ENCODE measurements at places on chromosomes 6 and 20. TPM values are rescaled to one million over a fixed set of nuclear protein-coding genes. Genes with fewer than 3 reads are reported as not detected.

DNA sequence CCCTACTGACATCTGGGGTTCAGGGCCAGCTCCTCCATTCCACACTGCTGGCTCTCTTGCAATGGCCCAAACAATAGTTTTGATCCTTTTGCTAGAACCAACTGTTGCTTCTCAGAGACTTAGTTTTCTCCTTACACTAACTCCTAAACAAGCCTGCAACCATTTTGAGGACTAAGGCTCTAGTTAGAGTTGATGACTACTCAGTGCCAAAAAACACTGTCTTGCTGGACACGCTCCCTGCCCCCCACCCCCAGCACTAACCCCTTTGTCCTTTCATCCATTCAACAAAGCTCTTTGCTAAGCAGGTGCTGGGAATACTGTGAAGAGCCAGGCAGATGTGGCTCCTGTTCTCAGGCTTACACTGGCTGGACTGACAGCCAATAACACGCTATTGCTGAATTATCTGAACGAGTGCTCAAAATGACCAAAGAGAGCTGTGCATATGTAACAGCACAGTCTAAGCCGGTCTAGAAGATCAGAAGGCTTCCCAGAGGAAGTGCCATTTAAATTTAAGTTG lies 17.6 kb downstream of the GCLC start:
- DNase-seq: no peak

The TBXT gene
- total RNA-seq: not detected

GRCh38 chr6:34334796-34335416 lies 57.6 kb downstream of the NUDT3 start:
- DNase-seq: no peak

- DNase-seq: no peak
Measured at GRCh38 chr6:106146852-106147351, 60.8 kb downstream of the PRDM1 start.

DNA sequence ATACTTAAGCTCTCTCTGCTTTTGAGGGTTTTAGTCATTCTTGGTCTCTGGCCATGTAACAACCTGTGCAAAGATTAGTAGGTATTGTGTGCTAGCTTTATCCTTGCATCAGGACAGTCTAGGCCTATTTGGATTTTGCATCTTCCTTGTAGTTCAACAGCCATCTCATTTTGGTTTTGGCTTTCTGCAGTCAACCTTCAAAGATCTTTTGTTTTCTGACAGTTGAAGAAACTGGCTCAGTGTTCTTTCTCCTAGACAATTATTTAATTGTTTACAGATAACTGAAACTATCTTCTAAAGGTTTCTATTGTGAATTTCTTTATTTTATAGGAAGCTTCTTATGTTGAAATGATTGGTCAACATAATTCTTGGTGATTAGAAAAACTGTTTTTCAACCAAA lies 307.5 kb downstream of the CDKAL1 start:
- DNase-seq: no peak

The RIMS4 gene
- not detected for total RNA-seq

The SCUBE3 gene
- total RNA-seq: not detected

The GNRH2 gene
- total RNA-seq: 8.0 TPM

DNA sequence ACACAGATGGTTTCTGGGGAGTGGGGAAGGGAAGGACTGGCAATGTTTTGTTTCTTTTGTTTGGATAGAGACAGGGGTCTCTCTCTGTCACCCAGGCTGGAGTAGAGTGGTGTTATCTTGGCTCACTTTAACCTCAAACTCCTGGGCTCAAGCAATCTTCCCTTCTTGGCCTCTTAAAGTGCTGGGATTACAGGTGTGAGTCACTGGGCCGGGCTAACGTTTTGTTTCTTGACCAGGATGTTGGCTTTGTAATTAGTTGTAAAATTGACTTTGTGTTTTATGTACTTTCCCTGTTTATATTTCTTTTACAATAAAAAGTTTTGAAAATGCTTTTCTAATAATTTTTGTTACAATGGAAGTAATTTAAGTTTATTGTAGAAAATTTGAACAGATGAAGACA lies 10.9 kb downstream of the SPATS1 start:
- no peak for DNase-seq

GRCh38 chr6:132703936-132704335 lies 9.9 kb downstream of the VNN1 start:
- DNase-seq: no peak

The SLC32A1 gene
- total RNA-seq: not detected

- no peak for DNase-seq
Measured at GRCh38 chr6:6217855-6218758, 102.4 kb downstream of the F13A1 start.

The CST5 gene
- total RNA-seq: not detected

DNA sequence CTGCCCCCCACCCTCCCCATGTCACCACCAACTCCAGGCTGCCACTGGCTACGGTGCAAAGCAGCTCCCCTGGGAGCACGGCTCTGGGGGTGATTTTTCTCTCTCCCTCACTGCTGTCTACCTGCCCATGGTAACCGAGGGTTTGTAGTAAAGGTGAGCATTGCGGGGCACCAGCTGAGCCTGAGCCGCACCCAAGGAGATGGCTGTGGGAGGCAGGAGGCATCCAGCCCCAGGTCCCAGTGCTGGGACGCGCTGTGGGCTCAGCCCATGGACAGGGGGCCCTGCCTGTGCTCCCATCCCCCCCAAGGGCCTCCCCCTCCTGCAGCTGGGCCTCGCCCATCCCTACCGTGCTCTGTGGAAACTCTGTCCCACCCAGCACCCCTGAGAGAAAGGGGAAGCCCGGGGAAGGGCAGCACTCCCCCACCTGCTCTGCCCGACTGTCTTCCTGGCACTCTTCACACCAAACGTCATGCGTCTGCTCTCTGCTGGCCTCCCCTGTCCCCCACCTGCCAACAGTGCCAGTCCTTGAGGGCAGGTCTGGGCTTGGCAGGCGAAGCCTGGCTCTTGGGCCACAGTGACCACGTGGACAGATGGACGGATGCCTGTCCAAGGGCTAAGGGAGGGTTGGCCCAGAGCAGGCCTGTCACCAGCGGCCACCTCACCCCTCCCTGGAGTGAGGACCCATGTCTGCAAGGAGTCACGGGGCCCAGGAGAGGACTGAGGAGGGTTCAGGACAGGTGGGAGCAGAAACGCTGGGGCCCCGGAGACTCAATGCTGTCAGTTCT lies 3.8 kb upstream of the CHRNA4 start:
- DNase-seq: no peak

The ASXL1 gene
- total RNA-seq: 129 TPM

The HEY2 gene
- total RNA-seq: not detected

The COL9A1 gene
- total RNA-seq: not detected

The TRAM2 gene
- total RNA-seq: 3.6 TPM

The MCHR2 gene
- total RNA-seq: not detected

- DNase-seq: no peak
Measured at GRCh38 chr6:36432151-36432671, 10.4 kb downstream of the PXT1 start.

- DNase-seq: no peak
Measured at GRCh38 chr6:107578642-107579341, 88.9 kb downstream of the SOBP start.

GRCh38 chr6:75301088-75301487 lies 16.5 kb upstream of the TMEM30A start:
- DNase-seq: no peak

The THBS2 gene
- not detected for total RNA-seq

GRCh38 chr20:35404614-35405259 lies 7.0 kb downstream of the UQCC1 start:
- no peak for DNase-seq

GRCh38 chr6:89613790-89614189 lies 24.8 kb downstream of the LYRM2 start:
- no peak for DNase-seq

- no peak for DNase-seq
Measured at GRCh38 chr6:21772884-21773575, 179.5 kb downstream of the SOX4 start.

DNA sequence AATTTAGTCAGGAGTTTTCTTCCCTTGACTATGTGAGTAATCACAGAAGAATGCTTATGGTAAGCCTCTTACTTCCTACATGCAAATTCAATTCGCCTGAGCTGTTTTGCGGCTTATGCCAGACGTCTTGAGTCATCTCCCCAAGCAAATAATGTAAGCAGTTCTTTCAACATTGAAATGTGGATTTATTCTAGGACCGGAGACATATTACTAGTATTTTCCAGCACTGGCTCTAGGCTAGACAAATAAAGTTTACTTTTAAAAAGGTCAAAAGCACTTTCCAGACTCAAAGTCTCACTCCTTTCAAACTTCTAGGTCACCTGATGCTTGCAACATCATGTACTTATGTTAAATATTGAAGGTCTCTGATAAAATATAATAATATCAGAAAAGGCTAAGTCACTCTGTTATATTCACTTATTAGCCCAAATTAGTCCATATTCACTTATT lies 38.1 kb upstream of the NOX3 start:
- DNase-seq: peak; percentile 52

GRCh38 chr6:145147981-145148749 lies 587.2 kb downstream of the EPM2A start:
- DNase-seq: no peak

The UFL1 gene
- total RNA-seq: 28.0 TPM

DNA sequence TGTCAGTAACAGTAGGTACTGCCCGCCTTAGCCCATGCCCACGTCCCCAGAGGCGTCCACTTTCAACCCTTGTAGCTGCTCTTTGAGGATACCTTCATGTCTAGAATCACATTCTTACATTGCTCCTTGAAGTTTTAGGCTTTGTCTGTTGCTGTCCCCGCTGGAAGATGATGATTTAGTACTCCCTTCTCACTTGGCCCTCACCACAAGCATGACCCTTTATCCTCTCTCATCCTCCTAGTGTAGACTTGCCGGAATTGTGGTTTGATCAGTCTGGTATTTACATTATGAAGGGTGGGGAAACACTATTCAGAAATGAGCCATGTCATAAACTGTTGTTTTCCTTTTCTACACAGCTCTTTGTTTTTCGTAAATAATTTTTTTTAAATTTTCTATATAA lies 87.4 kb downstream of the ARID1B start:
- DNase-seq: no peak

The DEFB132 gene
- total RNA-seq: not detected

GRCh38 chr6:134081506-134081905 lies 29.1 kb upstream of the SLC2A12 start:
- DNase-seq: no peak

The PDE10A gene
- total RNA-seq: not detected

GRCh38 chr20:17014756-17015366 lies 212.0 kb upstream of the PCSK2 start:
- no peak for DNase-seq

- peak; percentile 100 for DNase-seq
Measured at GRCh38 chr6:41072836-41073202, at the start of gene NFYA. NFYA (plus strand) TSS chr6:41072974; CDS start chr6:41079090, 6,116 bp downstream.

The ULBP1 gene
- total RNA-seq: 5.0 TPM

DNA sequence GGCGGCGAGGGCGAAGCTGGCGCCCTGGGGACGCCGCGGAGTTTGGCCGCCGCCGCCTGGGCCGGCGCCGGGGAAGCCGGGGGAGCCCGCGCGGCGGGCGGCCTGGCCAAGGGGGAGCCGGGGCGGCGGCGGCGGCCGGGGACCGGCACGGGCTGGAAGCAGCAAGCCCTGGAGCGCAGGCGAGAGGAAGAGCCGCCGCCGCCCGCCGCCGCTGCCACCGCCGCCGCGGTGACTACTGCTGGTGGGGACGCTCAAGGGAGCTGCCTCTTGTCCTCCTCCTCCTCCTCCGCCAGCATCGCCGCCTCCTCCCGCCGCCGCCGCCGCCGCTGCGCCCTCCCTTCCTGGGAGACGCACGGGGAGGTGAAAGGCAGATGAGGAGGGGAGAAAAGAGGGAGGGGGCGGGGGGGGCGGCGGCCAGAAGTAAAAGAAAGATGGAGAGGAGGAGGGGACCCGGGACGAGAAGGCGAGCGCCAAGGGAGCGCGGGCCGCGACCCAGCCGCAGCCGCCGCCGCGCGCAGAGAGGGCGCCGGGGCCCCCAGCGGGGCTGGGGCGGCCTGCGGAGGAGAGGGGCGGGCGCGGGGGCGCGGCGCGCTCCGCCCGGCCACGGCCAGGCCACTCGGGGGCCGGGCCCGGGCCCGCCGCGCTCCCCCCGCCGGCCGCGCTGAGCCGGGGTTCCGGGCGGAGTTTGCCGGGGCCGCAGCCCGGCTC lies 846 bp downstream of the PDE10A start:
- no peak for DNase-seq

The CST7 gene
- 10.7 TPM for total RNA-seq

DNA sequence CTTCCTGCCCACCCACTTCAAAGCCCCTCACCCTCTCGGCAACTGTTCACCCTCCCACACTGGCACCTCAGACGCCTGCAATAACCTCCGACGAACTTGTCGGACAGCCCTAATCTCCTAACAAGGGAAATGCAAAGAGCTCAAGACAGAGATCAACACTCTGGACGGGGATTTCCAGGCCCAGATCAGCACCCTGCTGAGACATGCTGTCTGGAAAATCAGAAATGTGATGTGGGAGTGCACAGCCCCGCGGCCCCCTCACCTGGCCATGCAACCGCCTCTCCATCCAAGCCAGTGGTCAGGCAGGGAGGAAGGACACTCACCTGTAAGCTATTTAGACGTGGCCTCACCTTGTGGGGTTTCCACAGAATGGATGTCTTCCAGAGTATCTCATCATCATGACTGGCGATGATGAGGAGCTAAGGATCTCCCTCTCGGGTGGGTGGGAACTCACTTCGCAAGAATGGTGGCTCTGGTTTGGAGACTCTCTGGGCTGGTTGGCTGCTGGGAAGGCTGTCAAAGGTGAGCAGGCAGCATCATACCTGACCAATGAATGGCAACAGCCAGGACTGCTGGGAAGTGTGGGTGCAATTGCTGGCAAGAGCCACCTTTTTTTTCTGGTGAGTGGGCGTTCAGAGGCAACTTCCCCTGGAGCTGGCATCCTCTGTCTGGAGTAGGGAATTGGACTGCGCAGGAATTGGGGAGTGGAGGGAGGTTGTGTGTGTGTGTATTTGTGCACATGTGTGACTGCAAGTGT lies 28.1 kb upstream of the ADTRP start:
- DNase-seq: peak; percentile 33

Data from activated CD4-positive, alpha-beta T cell treated with anti-CD3 and anti-CD28 coated beads for 36 hours (primary cell).